ENCODE measurements at places on chromosomes 2 and 18.

GRCh38 chr18:72391951-72392350, 152.2 kb downstream of the CBLN2 start:
- no peak for DNase-seq

GRCh38 chr2:763766-764525, 86.7 kb upstream of the TMEM18 start:
- no peak for DNase-seq

- DNase-seq = no peak
These were observed 97.1 kb downstream of the MGAT5 start for GRCh38 chr2:134351016-134351415.

GRCh38 chr2:69616755-69617154, 26.8 kb downstream of the AAK1 start:
- DNase-seq = no peak

GRCh38 chr2:40384714-40385113, 67.2 kb downstream of the SLC8A1 start:
- no peak for DNase-seq

DNA sequence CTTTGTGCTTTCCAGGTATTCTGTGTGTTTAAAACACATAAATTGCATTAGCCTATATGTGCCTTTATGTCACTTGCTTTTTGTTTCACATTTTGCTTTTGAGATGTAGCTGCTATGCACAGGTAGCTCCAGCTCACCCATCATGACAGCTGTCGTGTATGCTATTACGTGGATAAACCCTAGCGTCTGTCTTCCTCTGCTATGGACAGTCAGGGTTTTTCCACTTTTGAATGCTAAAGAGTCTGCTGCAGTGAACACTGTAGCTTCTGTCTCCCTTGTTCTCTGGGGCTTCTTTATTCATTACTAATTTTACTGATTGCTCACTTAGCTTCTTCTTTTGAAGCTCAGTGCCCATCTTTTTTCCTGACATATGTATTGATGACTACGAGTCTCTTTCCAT, 24.7 kb upstream of the MBP start:
- DNase-seq = no peak

DNA sequence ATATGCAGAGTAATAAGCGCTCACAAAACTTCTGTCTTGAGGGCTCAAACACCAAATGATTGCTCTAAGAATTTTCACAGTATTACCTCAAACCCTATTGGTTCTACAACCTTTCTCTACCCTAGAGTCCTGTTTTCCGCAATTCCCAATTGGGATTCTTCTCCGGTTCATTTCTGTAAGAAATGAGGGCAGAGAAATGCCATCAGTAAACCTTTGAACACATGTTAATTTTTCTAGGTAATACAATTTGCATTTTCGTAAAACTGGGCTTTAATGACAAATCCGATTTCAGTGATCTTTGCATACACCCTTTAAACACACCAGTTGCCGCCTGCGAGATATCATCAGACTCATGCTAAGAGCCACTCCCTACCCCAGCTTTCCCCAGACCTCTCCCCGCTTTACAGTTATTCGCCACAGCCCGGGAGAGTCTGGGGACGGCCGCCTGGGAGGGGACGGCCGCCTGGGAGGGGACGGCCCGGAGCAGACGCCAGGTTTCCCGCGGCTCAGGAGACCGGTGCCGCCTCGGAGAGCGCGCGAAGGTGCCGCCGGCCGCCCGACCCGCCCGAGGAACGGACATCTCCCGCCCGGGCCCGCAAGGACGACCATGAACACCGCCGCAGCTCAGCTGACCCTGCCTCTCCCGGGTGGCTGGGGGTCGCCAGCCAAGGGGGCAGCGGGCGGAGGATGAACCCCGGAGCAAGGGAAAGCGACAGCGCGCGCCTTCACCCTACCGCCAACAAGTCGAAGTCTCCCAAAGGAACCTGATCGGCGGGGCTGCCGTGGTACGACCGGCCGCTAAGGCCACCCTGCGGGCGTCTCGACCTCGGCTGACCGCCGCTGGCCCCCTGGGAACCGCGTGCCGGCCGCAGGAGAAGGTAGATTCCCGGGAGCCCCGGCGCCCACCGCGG, 463 bp downstream of the SMC6 start:
- DNase-seq = no peak
